Right forelimb (tissue), 1 donor: ENCODE measurements at places on chromosomes 13 and 19.
A peak's percentile ranks its signal among the peaks of the same experiment; 100 is the strongest.

GRCh38 chr19:54316746-54317107 is 3.8 kb upstream of the LILRA5 start:
- DNase-seq: no peak

- DNase-seq: no peak
Measured at GRCh38 chr13:31521435-31521834, 217.9 kb upstream of the RXFP2 start.

DNA sequence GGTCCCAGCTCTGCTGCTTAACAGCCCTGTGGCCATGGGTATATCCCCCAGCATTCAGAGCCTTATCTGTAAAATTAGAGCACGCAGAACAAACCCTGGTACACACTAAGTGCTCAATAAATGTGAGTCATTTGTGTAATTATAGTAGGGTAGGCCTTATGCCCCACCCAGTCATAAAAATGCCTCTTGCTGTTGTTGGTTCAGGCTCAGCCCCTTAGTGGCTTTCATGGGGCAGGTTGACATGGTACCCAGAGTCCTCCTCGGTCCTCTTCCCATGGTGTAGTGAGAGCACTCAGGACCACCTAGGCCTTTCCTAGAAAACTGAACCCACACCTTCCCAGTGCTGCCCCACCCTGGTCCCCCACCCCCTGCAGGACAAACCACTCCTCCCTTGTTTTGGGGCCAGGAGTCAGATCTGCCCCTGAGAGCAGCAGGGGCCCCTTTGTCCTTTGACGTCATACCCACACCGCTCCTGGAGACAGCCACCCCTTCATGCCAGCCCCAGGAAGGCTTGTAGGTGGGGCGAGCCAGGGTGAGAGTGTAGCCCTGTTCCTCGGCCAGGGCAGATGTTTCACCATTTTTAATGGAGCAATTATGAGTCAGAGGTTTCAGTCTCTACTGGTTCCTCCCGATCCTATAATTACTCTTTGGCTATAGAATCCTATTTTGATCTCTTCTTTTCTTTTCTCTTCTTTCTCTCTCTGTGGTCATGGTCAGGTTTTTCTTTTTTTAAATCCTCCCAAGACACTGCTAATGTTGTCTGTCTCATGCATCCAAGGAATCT is 36.8 kb downstream of the ACTN4 start:
- DNase-seq: no peak

GRCh38 chr13:50509167-50509566 is 334.3 kb downstream of the DLEU7 start:
- no peak for DNase-seq

- DNase-seq: no peak
Measured at GRCh38 chr13:89565476-89566100, 1781.9 kb upstream of the MIR17HG start.

GRCh38 chr13:108361769-108362168 is 92.3 kb downstream of the TNFSF13B start:
- DNase-seq: peak; percentile 44

- no peak for DNase-seq
Measured at GRCh38 chr13:27188239-27188638, 16.6 kb upstream of the USP12 start.

DNA sequence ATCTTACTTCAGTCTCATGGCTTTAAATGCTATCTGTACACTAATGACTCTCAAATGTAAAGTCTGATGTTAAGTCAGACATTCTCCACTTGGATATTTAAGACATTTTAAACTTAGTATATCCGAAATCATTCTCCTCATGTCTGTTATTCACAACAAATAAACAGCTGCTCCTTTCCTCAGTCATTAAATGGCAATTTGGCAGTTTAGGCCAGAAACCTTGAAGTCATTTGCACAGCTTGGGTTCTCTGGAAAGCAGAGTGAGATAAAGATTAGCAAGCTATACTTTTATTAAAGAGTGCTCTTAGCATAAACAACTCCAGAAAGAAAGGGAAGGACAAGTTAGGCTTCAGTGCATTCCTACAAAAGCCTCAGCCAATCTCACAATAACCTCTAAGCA is 53.7 kb downstream of the DNAJC15 start:
- DNase-seq: no peak

- DNase-seq: no peak
Measured at GRCh38 chr13:46743191-46743590, 53.8 kb downstream of the ESD start.

- no peak for DNase-seq
Measured at GRCh38 chr19:57363688-57364181, 384 bp downstream of the TRAPPC2B start.

GRCh38 chr19:1980091-1980808 is 35.3 kb downstream of the BTBD2 start:
- no peak for DNase-seq

DNA sequence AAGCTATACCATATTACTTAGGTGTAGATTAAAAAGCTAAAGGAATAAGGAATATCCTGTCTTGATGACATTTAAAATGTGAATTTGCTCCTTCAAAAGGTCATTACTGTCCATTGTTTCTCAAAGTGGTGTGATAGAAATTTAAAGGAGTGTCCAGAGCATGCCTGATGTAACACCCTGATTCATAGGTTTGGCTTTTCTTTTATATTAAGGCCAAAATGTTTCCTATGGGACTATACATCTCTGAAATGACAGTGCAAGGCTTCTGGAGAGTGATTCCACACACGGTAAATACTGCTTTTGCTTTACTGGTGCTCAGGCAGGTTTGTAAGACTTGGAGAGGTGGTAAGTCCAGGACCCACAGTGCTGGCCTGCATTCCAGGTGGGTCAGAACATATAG is 289.9 kb downstream of the RFC3 start:
- no peak for DNase-seq

GRCh38 chr19:42255766-42256745 is 1.1 kb upstream of the ERF start:
- peak; percentile 79 for DNase-seq

DNA sequence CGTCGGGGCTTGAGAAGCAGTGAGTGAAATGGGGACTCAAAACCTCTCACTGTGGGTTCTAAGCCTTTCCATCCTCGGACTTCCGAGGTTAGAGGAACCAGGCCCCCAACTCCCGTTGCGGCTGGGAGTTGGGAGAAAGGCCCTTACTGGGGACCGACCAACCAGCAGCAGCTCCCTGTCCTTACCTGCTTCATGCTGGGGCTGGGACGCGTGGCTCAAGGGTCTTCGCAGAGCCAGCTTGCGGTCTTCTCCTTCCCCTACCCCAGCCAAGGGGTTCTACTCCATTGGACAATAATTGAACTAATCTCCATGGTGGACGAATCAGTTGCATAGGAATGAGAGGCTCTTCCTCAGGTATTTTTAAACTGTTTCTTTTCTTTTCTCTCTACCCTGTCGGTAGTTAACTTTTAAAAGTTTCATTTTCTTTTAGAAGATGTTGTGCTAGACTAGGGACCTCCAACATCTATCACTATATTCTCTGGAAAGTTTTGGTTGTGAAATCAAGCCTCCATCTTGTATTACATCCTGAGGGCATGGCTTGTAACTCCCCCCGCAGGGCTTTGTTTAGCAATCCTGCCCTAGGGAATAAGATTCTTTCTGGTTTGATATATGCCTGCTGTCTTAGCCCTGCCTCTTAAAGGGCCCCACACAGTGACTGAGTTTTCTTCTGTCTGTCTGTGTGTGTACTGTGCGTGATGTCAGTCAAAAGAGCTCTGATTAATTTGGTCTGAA is 1027.1 kb upstream of the PCDH9 start:
- DNase-seq: no peak

DNA sequence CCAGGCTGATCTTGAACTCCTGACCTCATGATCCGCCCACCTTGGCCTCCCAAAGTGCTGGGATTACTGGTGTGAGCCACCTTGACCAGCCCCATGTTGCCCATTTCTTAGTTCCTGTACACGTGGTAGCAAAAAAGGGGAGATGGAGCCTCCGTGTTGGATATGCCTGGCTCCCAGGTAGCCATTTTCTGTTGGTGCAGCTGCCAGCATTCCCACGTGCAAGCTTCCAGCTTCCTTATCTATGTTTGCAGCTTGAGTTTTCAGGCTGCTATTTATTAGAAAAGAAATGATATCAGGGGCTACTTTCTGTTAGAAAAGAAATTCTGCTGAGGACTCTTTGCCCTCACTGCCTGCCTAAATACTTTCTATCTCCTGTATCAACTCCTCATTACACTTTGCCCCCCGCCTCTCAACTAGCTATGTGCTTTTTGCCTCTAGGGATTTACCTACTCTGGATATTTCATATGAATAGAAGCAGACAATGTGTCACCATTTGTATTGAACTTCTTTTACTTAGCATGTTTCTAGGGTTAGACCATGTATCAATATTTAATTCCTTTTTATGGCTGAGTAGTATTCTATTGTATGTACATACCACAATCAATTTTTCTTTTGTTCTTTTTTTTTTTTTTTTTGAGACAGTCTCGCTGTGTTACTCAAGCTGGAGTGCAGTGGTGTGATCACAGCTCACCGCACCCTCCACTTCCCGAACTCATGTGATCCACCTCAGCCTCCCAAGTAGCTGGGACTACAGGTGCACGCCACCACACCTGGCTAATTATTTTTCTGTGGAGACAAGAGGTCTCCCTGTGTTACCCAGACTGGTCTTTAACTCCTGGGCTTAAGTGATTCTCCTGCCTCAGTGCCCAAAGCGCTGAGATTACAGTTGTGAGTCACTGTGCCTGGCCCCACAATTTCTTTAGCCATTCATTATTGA is 3.4 kb upstream of the TMED1 start:
- no peak for DNase-seq

DNA sequence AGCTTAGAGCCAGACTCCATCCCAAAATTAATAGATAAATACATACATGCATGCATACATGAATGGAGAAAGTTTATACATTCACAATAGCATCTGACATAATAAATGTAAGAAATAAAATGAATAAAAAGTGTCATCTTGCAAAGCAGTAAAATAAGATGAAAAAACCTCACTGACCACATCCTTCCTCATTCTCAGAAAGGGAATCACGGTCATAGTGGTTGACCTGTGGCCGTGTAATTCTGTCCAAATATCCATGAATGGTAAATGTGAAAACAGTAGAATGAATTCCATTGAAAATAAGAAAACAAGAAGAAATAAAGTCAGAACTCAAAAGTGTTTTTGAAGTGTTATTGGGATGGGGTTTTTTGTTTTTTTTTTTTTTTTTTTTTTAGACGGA is 9.8 kb upstream of the CDC42EP5 start:
- DNase-seq: no peak

- no peak for DNase-seq
Measured at GRCh38 chr13:109781384-109782065, 4.9 kb downstream of the IRS2 start.

DNA sequence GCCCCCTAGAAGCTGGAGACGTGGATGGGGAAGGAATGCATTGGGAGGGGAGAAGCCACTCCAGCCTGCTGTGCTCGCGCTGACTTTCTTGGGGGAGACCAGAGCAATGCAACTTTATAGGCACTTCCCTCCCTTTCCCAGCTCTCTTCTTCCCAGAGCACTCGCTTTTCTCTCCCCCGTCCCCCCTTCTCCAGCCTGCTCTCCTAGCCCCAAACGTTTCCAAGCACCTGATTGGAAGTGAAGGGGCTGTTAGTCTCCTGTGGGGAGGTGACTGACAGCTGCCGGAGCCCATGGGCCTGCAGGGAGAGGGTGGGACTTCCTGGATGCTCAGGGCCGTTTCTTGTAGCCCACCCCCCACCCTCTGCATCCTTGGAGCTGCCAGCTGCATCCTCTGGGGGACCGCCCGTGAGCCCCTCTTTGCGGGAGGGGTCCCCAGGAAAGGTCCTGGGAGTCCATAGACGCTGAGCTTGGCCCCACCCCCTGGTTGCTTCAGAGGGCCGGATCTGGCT is 2.5 kb downstream of the HDGFL2 start:
- DNase-seq: peak; percentile 68

DNA sequence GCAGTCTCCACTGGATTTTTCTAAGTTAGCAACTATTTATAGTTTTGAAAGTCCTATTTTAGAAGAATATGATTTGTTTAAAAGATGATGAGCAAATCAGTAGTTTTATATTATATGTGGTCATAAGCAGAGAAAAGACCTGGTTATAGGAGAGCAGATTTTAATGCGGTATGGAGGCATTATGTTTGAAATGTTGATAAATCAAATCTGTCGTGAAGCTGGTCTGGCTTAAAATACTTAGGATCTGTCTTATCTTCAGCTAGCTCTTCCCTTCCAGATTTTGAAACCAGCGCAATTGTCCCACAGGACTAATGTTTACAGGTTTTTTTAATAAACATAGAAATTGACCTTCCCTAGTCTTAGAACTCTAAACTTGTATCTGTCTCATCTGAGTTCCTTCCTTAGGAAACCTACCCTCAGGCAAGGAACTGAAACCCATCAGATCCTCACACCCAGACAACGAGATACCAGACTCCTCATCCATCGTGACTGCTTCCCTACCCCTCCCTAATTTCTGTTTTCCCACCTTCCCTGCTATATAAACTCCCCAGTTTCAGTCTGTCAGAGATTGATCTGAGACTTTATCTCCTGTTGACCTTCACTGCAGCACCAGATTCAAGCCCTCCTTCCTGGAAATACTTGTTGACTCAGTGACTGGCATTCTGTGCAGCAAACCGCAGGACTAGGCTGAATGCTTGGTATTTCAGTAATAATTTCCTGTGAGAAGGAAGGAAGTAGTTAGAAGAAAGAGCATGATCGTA is 37.8 kb upstream of the CXCL17 start:
- DNase-seq: no peak

DNA sequence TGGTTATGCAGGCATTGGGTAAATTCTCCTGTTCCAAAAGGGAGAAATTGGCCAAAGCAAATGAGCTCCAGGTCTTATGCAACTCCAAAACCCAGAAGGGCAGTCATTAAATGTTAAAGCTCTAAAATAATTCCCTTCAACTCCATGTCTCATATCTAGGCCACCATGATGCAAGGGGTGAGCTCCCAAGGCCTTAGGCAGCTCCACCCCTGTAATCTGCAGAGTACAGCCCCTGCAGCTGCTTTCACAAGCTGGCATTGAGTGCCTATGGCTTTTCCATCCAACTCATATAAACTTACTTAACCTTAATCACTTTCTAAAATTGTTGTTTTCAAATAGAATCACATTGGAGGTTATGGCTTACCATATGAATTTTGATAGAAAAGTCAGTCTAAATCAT is 44.7 kb upstream of the ZNF429 start:
- no peak for DNase-seq

GRCh38 chr13:34826432-34826831 is 115.6 kb upstream of the NBEA start:
- no peak for DNase-seq

DNA sequence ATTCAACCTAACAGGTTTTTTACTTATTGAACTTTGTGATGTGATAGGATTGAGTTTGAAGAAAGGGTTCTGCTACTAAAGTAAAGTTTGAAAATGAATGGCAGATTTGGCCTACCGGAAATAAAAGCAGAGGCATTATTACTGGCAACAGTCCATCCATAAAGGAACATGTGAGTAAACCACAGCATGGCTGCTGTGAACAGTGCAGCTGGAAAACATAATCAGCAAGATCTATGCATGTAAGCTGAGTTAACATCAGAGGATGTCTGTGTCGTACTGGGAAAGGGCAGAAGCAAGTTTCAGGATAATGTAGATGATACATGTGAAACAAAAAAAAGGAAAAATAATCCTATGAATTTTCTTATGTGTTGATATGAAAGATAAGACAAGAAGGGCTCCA is 87.6 kb downstream of the CYSLTR2 start:
- DNase-seq: no peak

GRCh38 chr13:110949628-110950027 is 34.8 kb upstream of the ANKRD10 start:
- no peak for DNase-seq
